Central memory CD8-positive, alpha-beta T cell (primary cell): ENCODE measurements at places on chromosomes 7 and 10.

GRCh38 chr10:67609996-67610793 is 85.8 kb downstream of the CTNNA3 start:
- DNase-seq: no peak

DNA sequence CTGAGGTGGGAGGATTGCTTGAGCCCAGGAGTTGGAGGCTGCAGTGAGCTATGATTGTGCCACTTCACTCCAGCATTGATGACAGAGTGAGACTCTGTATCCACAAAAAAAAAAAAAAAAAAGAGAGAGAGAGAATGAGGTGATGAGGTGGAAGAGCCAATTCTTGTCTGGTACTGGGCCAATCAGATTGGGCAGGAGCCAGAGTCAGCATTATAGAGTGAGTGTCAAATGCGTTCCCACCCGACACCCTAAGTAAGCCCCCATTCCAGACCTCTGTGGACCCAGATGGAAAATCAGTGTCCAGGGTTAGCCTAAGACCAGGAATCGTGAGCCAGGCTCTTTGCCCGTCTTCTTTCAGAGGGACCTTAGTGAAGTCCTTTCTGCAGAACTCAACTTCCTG is 83.9 kb downstream of the WIPF3 start:
- DNase-seq: no peak

DNA sequence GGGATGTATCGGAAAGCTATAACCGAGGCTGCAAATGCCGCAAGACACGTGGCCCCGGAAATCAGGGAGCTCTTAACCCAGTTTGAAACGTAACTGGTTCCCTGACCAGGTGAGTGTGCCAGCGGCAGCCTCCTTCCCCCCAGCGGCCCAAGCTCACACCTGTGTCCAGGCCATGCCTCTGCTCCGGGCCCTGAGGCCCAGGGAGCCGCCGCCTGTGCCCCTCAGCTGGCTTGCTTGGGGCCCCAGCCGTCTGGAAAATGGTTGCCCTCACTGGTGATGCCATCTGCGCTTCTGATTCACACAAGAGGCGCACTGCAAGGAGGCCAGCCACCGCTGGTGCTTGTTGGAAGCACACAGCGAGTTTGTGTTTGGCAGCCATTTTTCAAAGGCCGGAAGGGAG is 9.2 kb downstream of the PWWP2B start:
- DNase-seq: no peak

GRCh38 chr7:3650844-3651243 is 349.8 kb downstream of the SDK1 start:
- no peak for DNase-seq
